Testis (tissue), 5 donors: ENCODE measurements at places on chromosomes 13 and 19. TPM values are rescaled to one million over a fixed set of nuclear protein-coding genes. Genes with fewer than 3 reads are reported as not detected.

Gene FUT1
- 5.1 TPM for polyA plus RNA-seq

Gene FARSA
- 55.1 TPM for polyA plus RNA-seq

Gene USF2
- polyA plus RNA-seq = 83.1 TPM

Gene CGB5
- polyA plus RNA-seq = not detected

Gene CRX
- not detected for polyA plus RNA-seq

Gene CD79A
- 3.6 TPM for polyA plus RNA-seq
